ENCODE measurements at places on chromosomes 2 and 18.

DNA sequence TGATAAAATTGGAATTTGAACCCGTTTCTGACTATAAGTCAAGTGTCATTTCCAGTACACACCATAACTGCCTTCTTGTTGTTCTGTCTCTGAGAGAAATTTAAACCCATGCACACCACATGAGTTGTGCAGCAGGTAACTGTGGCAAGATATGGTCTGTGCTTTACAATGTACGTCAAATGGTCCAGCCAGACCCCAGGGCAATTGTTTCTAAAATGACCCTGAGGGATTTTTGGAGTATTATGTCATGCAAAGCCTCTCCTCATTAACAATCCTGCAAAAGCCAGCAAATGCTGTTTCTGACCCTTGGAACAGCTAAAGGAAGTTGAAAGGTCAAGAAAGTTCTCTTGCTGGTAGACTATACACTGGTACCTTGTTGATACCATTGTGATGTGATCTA, 47.7 kb upstream of the WIPF1 start:
- DNase-seq, result no peak

DNA sequence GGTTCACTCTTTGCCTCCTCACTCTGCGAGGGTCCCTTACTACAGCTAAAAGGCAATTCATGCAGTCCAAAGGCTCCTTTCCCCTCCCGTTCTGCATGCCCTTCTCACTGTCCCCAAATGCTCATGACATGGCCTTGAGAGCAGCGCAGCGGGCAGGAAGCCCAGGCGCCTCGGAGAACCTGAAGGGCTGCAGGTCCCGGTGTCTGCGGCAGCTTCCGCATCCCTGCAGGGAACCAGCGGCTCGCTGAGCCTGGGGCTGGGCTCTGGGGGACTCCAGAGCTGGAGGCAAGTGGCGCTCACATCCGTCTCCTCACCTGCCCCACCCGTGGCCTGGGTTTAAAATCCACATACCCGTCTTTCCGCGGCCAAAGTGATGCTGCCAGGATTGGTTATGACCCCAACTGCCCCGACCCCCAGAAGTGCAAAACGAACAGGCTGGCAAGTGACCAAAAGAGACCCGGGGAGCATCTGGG, 462 bp upstream of the CIDEA start:
- no peak for DNase-seq

DNA sequence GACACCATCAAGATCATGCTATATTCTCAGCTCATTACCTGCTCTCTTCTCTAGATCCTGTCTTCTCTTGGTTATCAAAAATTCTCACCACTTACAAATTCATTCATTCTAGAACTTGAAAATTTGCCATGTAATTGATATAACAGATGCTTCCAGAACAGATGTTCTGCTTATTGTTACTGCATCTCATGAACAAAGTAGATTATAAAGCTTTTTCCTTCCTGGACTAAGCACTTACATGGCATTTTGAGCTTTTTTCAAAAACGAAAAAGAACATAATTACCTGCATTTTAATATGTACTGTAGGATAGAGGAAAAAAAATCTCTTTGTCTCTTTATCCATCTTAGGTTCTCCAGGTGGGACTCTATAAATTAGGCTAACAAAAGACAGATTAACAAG, 79.6 kb upstream of the CREB1 start:
- no peak for DNase-seq

DNA sequence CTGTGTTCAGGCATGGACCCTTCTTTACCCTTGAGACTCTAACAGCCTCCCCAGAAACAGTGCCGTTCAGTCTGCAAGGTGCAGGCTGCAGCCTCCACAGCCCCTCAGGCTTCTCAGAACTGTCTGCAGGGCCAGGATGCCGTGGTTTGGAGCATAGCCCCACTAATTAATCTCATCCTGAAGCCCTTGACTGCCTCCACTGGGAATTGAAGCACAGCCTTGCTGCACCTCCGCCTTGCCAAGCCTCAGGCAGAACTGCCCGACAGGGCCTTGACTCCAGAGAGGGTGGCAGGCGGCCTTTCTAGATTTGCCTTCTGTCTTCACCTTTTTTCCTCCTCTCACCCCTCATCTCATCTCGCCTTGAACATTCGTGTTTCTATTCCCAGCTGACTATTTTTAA, 119.8 kb downstream of the NRP2 start:
- no peak for DNase-seq

DNA sequence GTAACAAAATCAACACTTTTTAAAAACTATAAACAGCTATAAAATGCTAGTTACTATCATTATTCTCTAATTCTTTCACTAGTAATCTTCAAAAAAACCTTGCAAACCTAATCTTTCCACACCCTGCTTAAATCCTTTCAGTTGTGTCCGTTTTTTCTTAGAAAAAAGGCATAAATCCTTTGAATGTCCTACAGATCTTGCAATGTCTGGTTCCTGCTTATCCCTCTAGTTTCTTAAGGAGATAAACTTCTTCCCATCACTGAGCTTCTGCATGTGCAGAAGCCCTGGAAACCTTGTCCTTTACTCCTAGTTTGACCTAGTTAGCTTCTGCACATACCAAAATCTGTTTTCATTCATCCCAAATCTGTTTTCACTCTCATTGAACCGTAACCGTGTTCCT, 1.3 kb upstream of the PNO1 start:
- DNase-seq, result no peak

- DNase-seq, result no peak
Measured at GRCh38 chr2:26086779-26087178, 52.9 kb downstream of the RAB10 start.

GRCh38 chr18:21599585-21600525, 649 bp downstream of the ESCO1 start:
- no peak for DNase-seq

DNA sequence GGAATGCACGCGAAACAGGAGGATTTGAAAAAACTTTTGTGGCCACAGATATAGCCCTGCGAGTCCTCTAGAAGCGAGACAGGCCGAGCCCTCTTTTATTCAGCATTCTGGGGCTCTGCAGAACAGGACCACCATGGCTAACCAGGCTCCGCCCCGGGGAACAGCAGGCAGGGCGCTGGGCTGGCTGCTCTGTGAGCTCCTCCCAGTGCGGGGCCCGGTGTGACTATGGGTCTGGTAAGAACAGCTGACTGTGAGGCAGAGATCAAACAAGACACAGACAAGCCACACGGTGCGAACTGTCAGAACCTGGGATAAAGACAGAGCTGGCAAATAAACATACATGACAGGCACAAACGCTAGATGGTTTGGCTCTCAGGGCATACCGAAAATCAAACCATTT, 15.5 kb downstream of the PXDN start:
- no peak for DNase-seq

DNA sequence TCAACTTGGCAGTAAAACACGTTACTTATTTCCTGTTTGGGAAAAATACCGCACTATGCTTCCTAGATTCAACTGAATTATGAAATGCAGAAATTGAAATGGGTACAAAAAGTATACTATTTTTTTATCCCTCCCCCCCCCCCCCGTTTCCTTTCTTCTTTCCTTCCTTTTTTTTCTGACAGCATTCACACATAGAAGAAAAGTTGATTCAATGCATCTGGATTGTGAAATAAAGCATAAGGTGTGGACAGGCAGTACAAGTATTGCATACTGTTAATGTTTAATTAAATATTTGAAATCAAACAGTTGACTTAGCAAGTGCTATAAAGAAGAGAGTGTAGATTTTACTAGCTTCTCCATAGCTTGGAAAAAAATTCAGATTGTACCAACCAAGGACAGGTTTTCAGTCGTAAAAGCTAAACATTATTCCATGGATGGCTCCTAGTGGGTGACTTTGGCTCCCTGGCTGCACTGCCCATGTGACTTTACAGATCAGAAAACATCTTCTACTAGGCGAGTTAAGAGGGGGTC, 21.6 kb upstream of the AGFG1 start:
- no peak for DNase-seq

DNA sequence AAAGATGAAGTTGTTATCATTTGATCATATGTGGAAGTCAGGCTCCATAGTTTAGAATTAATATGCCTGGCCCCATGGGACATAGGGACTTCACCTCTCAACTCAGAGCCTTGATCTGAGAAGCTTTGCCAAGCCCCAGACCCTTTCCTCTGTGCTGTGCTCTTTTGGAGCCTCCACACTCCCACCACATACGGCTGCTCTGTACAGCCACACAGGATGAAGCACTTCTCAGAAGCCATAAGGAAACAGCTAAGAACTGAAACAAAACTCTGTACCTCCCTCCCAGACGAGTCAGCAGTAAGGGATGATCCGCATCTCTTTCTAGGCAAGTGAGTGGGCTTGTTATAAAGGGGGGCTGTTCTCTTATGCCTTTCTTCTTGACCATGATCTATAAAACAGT, 66.5 kb downstream of the CAB39 start:
- DNase-seq, result no peak

GRCh38 chr18:70235478-70235877, 30.0 kb upstream of the RTTN start:
- DNase-seq, result no peak

DNA sequence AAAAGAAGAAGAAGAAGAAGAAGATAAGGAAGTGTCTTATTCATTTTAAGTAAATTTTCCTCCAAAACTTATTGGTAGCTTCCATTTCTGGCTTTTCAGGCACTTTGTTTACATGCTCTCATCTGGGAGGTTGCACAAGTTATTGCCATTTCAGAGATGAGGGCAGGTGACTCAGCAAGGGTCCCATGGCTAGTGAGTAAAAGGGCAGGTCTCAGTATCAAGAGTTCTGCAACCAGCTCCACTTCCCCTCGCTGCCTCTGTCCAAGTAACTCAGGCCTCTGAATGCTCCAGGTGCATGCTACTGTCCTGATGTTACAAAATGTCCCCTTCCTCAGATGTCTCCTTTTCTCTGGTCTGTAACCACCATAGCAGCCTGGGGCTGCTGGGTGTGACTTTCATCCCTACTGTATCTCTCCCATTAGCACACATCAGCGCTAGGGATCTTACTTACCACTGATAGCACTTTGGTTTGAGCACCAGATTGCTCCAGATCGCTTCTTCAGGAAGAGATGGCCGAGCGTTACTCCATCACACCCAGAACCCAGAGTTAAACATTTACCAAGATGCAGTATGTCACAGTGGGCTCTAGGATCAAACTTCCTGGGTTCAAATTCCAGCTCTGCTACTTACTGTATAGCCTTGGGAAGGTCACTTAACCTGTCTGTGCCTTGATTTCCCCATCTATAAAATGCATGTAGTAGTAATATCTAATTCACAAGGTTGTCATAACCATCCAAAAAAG, 57.4 kb upstream of the LAPTM4A start:
- no peak for DNase-seq

- DNase-seq, result no peak
Measured at GRCh38 chr2:212863185-212863588, 288.2 kb downstream of the IKZF2 start.

DNA sequence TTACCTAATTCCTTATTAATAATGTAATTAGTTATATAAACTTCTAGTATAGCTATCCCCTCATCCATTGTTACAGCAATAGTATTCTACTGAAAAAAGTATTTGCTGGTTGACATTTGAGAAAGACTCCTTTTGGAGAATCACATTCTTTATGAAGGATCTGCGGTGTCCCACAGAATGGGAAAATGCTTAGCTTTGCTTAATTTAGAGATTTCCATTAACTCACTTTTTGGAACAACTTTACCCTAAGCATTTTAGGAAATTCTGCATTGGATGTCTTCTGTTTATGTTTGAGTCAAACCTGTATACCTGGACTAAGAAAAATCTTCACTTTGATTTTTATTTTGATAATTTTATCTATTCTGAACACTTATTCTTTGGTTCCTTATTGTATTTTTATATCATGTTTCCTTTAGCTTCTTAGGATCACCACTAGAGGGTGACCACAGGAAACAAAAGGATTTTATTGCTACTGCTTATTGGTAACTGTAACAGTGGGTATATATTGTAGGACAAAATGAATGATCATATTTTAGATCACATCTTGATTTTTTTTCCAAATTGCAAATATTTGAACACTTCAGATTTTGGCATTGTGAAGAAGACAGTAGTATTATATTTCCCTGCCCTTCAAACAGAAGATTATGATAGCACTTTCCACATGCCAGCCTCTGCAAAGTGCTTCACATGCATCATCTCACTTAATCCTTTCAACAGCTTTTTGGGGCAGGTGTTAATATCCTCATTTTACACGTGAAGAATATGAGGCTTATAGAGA, 79.6 kb downstream of the MIB1 start:
- DNase-seq, result no peak

Measured in stimulated activated CD8-positive, alpha-beta memory T cell treated with anti-CD3 and anti-CD28 coated beads, Interleukin-7, amount 100 ng/mL, for 1 hour (primary cell).